ENCODE measurements at places on chromosomes 3 and 15.

DNA sequence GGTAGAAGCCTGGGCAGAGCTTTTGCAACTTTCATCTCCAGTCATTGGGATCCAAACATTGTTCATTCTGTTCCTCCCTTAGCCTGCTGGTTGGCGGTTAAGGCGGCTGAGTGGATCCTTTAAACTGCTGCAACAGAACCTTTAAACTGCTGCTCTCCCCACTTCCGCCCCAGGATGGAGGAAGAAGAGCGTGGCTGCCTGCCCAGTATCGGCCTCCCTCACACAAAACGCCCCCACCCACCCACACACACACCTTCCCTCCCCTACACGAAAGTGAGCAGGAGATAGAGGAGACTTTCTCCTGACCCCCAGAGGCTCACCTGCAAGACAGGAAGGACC lies 460 bp upstream of the ZMAT3 start:
- no peaks in the 10 kb centered on the region for H3K27me3 ChIP-seq
- no peaks in the 10 kb centered on the region for H3K36me3 ChIP-seq
- peak; percentile 27 for DNase-seq

DNA sequence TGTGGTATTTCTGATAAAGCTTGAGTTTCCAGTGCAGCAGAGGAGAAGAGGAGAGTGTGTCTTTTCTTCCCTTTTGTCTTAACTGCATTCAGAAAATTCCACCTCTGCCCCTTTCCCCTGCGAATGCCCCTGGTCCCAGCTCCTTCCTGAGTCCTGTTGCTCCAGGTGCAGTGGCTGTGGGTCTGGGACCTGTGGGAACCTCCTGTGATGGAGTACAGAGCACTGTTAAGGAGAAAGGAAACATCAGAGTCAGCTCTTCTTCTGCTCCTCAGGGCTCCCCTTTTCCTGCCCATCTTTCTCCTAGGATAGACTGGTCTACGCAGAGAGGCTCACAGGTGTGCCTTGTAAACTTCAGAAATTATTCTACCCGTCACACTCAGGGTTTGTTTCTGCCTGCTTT lies 165.8 kb upstream of the ROPN1 start:
- no peak for DNase-seq
- no peak overlapping the region for H3K4me3 ChIP-seq
- H3K27me3 ChIP-seq: no peaks in the 10 kb centered on the region
- H3K27ac ChIP-seq: peak overlapping the region; percentile 41
- H3K4me1 ChIP-seq: peaks cover 11% of the 10 kb centered on the region
- H3K36me3 ChIP-seq: no peaks in the 10 kb centered on the region

DNA sequence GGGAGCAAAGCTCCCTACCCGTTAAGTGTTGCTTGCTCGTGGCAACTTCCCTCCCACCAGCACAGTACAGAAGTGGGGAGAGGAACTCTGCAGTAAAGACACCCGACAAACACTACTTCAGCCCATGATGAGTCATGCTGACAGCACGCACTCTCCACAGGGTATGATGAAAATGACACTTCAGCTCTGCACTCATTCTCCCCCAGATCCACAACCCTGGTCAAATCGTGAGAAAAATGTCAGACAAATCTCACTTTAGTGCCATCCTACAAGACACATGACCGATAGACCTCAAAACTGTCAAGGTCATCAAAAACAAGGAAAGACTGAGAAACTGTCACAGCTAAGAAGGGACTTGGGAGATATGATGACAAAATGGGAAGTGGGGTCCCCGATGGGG lies 278.9 kb downstream of the OCA2 start:
- H3K4me1 ChIP-seq: no peaks in the 10 kb centered on the region
- no peak overlapping the region for H3K27ac ChIP-seq
- no peaks in the 10 kb centered on the region for H3K36me3 ChIP-seq
- H3K4me3 ChIP-seq: no peak overlapping the region
- no peak for DNase-seq

DNA sequence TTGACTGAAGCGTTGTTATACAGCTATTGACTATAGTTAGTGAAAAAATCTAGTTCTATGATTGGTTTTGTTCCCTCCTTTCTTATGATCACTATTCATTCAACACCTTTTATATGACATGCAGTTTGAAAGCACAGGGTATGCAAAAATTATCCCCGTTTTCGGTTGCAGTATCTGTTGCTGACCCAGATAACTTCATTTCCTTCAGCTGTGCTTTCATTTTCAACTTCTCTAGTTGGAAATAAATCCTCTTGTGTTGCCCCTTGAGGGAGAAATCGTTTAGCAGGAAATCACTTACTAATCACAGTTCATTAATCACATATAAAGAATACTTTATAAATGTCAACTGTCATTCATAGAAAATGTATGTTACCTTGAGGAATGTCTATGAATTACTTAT lies 55.1 kb downstream of the MBNL1 start:
- peaks cover 25% of the 10 kb centered on the region for H3K4me1 ChIP-seq
- H3K4me3 ChIP-seq: no peak overlapping the region
- H3K27me3 ChIP-seq: no peaks in the 10 kb centered on the region
- no peak for DNase-seq

- H3K27me3 ChIP-seq: no peaks in the 10 kb centered on the region
- no peak overlapping the region for H3K27ac ChIP-seq
- no peak overlapping the region for H3K4me3 ChIP-seq
- H3K4me1 ChIP-seq: no peaks in the 10 kb centered on the region
- no peak for DNase-seq
These were observed 96.3 kb downstream of the PTPRG start for GRCh38 chr3:61657689-61658088.

- H3K27me3 ChIP-seq: no peaks in the 10 kb centered on the region
- no peaks in the 10 kb centered on the region for H3K36me3 ChIP-seq
- H3K4me3 ChIP-seq: no peak overlapping the region
- no peak overlapping the region for H3K27ac ChIP-seq
- H3K4me1 ChIP-seq: no peaks in the 10 kb centered on the region
These were observed 8.8 kb downstream of the IL1RAP start for GRCh38 chr3:190522621-190523222.

Measured in uterus (tissue), 4 donors.